ENCODE measurements at places on chromosomes 5 and 9.

- H3K27me3 ChIP-seq, result peaks cover 29% of the 10 kb centered on the region
- no peaks in the 10 kb centered on the region for H3K36me3 ChIP-seq
- H3K27ac ChIP-seq, result no peak overlapping the region
- no peak for DNase-seq
- no peaks in the 10 kb centered on the region for H3K4me1 ChIP-seq
These were observed 34.1 kb upstream of the EFNA5 start for GRCh38 chr5:107704681-107705401.

- no peak for DNase-seq
- H3K4me3 ChIP-seq, result no peak overlapping the region
- H3K27ac ChIP-seq, result no peak overlapping the region
- H3K27me3 ChIP-seq, result peaks cover 28% of the 10 kb centered on the region
- no peaks in the 10 kb centered on the region for H3K4me1 ChIP-seq
- H3K36me3 ChIP-seq, result no peaks in the 10 kb centered on the region
These were observed 13.6 kb downstream of the PLEKHG4B start for GRCh38 chr5:105504-106070.

DNA sequence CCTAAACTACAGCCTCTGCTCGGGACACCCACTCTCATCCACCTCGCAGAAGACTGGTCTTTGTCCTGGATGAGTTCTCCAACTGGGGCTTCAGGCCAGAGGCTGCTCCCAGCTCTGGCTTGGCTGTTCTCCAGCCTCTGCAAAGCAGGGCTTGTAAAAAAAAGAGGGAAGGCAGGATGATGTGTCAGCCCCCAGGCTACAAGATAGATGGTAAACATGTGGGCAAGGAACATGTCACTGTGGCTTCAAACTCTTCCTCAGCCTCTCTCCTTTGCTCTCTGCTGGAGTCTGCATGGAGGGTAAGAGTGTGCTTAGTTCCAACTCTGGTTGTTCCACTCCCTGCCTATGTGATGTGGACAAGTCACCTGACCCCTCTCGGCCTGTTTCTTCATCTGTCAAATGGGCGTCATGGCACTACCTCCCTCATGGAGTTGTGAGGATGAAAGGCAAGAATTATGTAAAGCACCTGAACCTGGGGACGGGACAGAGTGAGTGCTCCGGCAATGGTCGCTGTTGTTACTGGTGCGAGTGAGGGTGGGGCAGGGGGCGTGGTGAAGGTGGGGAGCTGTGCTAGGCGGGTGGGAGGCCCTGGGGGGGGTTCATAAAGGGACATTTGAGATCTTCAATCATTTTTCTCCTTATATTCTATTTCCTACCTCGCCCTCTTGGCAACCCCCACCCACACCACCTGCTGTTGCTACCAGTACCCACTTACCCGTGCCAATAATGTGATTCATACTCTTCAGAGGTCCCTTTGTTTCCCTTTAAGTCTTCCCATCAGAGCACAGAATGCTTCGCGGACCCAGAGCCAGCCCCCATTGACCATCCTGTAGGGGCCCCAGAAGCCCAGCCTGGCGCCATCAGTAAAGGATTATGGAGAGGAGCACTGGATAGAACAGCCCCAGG is 6.8 kb upstream of the ZNF79 start:
- no peak for DNase-seq
- peaks cover 2% of the 10 kb centered on the region for H3K36me3 ChIP-seq
- peaks cover 7% of the 10 kb centered on the region for H3K4me1 ChIP-seq
- no peaks in the 10 kb centered on the region for H3K27me3 ChIP-seq
- no peak overlapping the region for H3K27ac ChIP-seq

DNA sequence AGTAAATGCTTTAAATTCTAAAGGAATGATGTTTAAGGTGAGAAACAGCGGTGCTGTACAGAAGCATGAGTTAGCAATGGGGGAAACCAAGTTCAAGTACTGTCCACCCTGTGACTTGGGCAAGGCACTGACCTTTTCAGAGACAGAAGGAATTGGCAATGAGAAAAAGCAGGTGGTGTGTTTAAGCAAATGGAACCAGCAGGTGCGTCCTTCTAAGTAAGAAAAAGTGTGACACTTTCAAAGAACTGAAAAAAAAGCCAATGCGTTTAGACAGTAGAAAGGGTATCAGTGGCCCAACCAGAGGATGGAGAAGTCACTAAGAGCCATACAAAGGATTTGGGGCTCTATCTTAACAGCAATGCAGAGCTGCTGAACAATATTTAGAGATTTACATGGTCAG is 250.6 kb downstream of the PAPPA start:
- H3K4me1 ChIP-seq, result no peaks in the 10 kb centered on the region
- H3K27me3 ChIP-seq, result no peaks in the 10 kb centered on the region
- no peak overlapping the region for H3K27ac ChIP-seq
- H3K4me3 ChIP-seq, result no peak overlapping the region
- DNase-seq, result no peak
- no peaks in the 10 kb centered on the region for H3K36me3 ChIP-seq

- no peaks in the 10 kb centered on the region for H3K4me1 ChIP-seq
- no peak overlapping the region for H3K27ac ChIP-seq
- H3K27me3 ChIP-seq, result peaks cover 8% of the 10 kb centered on the region
- no peak overlapping the region for H3K4me3 ChIP-seq
- H3K36me3 ChIP-seq, result no peaks in the 10 kb centered on the region
These were observed 61.2 kb upstream of the IFNK start for GRCh38 chr9:27462846-27463245.

- DNase-seq, result no peak
- H3K27ac ChIP-seq, result no peak overlapping the region
- H3K27me3 ChIP-seq, result no peaks in the 10 kb centered on the region
- no peak overlapping the region for H3K4me3 ChIP-seq
- no peaks in the 10 kb centered on the region for H3K4me1 ChIP-seq
These were observed 18.5 kb upstream of the FKTN start for GRCh38 chr9:105539452-105539851.

All from effector memory CD8-positive, alpha-beta T cell (primary cell).